ENCODE measurements at places on chromosomes 7 and 10.
A peak's percentile ranks its signal among the peaks of the same experiment; 100 is the strongest.

GRCh38 chr10:90856261-90856660 is 1.6 kb downstream of the HTR7 start:
- DNase-seq: no peak

- no peak for DNase-seq
These were observed 567.8 kb downstream of the IPMK start for GRCh38 chr10:57699944-57700343.

GRCh38 chr7:106418094-106418493 is 133.3 kb upstream of the NAMPT start:
- no peak for DNase-seq

DNA sequence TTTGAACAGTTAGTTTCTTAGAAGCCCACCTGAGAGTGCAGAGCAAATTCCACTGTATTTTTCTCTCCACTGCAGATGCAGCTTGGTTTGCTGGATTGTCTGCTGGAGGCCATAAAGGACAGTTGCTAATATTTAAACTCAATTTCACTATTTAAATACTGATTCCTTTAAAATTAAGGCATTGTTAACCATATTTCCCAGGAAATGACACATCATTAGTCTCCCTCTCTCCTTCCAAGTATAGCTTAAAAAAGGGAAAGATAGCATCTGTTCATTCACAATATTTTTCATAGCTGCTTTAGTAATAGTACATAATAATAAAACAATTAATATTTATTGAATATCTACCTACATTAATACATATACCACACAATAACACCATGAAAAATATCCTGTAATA is 252.9 kb downstream of the HGF start:
- DNase-seq: no peak

DNA sequence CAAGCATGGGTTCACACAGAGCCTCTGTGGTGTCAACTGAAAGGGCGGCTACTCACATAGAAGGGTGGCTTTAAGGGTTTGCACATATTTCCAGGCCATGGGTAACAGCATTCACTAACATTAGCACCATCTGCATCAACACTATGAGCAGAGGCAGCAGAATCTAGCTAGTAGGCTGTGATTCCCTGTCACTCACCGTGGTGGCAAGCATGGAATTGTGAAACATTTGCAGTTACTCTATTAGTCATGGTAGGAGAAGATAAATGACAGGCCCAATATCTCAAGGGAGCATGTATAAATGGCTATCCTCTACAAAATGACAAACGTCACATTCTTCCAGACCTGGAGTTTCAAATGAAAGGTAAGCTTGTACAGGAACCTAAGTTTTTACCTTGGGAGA is 32.2 kb upstream of the CUBN start:
- no peak for DNase-seq

DNA sequence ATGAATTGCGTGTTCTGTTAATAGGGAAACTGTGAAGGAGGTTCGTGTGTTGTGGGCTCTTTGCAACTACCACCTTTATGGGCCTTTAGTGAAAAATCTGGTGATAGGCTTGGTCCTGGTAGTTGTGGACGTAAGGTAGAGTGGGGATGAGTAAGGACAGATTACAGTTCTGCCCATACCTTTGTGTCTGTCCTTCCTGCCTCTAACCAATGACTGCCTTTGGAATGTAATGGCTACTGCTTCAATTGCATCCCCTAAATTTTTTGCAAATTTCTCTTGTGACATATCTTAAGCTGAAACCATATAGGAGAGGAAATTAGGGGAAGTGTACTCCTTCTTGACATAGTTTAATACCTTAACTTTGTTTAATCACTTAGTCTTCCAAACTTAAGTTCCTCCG is 82.3 kb downstream of the ADK start:
- DNase-seq: no peak

DNA sequence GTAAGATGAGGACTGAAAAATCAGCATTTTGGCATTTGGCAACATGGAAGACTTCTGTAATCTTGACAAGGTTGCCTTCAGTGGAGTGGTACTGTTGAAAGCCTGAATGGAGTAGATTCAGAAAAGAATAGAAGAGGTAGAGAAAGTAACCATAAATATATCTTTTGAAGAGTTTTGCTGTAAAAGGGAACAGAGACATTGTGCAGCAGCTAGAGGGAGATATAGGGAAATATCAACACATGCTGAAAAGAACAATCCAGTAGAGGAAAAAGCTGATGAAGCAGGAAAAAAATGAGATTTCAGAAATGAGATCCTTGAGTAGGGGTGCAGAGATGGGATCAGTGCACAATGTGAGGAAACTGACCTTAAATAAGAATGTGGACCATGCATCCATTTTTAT is 60.0 kb downstream of the RAPGEF5 start:
- DNase-seq: no peak

- no peak for DNase-seq
These were observed 59.6 kb downstream of the FRMPD2 start for GRCh38 chr10:48214716-48215485.

- DNase-seq: peak; percentile 64
These were observed at the start of gene FUOM for GRCh38 chr10:133357285-133358161. Gene FUOM (minus strand): TSS chr10:133358019. CDS start chr10:133358007, 12 bp downstream.

DNA sequence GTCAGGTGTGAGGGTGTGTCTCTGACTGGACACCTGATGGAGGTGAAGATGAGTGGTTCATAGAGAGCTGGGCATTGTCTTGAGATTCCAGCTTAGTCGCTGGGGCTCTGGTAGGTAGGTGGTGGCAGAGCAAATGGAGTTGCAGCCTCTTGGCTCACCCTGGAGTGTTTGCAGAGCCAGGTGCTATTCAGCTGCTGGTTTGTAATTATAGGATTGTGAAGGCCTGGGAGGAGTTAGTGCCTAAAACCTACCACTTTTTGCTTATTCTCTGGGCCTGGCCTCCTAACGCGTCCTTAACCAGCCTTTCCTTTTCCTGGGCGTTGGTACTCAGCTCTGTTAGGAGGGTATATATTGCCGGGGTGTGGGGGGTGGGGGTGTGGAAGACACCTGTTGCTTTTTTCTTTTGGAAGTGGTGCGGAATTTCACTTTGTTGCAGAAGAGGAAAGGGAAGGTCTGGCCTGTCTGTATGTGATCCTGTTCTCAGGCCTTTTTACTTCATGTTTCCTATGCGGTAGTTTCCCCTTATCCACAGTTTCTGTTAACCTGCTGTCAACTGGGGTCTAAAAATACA is 3.2 kb downstream of the PPRC1 start:
- peak; percentile 68 for DNase-seq

DNA sequence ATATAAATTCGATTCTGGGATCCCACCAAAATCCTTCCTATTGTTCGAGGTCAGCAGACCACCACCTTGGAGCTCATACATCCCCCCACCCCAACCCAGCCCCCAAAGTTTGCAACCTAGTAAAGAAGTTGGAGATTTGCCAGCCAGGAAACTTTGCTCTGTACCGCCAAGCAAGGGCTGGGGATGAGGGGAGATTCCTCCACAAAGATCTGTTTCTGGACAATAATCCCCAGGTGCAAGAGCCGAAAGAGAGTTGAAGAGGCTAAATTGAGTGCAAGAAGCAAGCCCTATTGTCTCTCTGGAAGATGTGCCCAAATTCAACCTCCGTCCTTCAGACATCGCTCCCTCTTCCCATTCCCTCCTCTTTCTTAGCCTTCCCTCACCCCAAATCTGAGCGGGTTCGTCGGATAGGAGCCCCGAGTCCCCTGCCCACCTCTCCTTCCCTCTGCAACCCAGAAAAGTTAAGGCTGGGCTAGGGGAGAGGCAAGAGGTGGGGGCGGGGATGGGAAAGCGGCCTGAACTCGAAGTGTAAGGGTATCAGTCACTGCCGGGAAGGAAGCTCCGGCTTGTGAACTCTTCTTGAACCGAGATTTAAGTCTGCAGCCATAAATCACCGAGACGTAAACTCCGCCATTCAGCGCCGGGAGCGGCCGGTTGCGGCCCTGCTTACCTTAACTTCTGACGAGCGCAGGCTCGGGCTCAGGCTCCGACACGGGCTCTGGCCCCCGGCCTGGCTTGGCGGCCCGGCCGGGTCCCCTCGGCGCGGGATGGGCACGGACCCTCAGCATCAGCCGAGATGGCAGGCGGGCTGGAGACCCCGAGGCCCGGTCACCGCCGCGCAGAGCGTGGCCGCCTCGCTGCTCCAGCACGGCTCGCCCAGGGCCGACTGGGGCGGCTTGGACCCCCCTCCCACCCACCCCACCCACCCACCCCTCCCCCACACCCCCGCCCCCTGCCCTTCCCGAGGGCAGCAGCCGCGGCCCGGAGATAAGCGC is 10.8 kb upstream of the HOXA2 start:
- peak; percentile 16 for DNase-seq

DNA sequence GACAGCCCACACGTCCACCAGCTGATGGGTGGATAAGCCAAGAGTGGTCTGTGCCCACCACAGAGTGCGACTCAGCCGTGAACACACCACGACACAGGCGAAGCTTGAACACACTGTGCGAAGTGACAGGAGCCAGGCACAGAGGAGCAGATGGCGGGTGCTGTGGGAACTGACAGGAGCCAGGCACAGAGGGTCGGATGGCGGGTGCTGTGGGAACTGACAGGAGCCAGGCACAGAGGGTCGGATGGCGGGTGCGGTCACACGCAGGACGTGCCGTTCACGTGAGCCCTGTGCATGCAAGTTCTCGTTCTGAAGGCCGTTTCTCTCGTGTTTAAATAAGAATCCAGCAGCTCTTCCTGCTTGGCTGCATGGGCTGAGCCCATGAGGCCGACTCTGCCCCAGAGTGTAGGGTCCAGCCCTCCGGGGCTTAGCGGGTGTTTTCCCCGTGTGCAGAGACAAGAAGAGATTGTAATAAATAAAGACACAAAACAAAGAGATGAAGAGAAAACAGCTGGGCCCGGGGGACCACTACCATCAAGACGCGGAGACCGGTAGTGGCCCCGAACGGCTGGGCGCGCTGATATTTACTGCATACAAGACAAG is 5.9 kb upstream of the ADAP1 start:
- no peak for DNase-seq

DNA sequence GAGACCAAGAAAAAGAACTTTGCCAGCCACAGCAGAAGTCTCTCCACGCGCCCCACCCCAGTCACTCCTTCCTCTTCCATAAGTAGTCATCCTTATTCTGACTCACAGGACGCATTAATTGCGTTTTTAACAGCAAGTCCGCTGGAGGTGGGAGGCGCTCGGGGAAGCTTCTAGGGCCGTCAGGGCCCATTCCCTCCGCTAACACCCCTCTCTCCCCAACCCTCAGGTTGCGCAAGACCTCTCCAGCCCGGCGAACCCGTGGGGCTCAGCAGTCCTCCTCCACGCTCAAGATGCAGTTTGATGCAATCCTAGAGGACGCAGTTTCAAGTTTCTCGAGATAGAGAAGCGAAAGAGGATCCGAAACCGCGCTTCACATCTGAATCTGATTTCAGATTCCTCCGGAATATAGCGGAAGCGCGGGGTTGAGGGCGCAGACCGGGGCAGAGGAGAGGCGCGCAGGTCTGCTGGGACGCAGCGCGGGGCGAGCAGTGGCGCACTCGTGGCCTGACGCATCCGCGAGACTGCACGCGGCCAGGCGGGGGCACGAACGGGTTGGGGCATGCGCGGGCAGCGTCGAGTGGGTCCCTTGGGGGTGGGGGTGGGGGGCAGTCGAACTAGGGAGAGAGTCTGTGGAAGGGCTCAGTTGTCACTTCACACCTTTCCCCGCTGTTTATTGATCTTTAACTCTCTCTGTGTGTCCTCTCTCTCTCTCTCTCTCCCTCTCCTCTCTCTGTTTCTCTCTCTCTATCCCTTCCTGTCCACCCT is 37.8 kb upstream of the PSAP start:
- peak; percentile 66 for DNase-seq

DNA sequence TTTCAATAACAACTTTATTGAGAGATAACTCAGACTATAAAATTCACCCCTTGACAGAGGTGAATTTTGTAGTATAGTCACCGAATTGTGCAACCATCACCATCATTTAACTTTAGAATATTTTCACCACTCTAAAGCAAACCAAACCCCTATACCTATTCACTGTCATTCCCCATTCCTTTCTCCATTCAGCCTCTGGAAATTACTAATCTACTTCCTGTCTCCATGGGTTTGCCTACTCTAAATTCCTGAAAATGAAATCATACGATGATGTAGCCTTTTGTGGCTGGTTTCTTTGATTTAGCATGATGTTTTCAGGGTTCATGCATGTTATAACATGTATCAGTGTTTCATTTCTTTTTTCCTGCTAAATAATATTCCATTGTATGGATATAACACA is 15.6 kb upstream of the LMTK2 start:
- DNase-seq: no peak

DNA sequence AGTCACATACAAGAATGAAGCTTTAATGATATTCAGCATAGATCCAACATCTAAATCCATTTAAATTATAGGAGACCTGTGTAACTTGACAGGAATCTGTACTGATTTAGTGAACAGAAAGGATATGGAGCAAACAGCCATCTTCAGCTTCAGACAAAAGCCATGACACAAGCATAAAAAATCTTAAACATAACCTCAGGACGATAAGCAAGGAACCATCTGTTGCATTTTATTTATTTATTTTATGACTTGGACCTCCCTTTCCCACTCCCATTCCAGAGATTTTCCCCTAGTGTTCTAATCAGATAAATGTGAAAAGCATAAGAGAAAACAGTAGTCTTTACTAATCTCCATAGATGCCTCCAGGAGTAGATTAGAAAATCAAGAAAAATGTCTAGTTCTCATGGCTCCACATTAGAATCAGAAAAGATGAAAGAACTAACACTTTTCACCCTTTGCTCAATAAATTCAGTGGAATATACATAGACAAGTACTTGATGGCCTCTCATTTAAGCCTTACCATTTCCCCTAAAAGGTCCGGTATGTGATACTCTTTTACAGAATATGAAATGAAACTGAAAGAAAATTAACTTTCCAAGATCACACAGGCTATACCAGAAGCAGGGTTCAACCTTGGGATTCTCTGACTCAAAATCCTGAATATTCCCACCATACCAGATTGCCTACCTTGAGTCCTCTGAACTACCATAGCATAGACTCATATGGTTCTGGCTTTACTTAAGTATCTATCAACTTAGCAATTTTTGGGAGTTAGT is 15.2 kb downstream of the CACNA2D1 start:
- DNase-seq: no peak

GRCh38 chr7:69949122-69949521 is 350.8 kb downstream of the AUTS2 start:
- no peak for DNase-seq

- no peak for DNase-seq
These were observed 149.6 kb downstream of the BUB3 start for GRCh38 chr10:123303581-123304337.

All from NCI-H1436 (cell line).